Effector memory CD8-positive, alpha-beta T cell (primary cell): ENCODE measurements at places on chromosomes 11 and 22.
A peak's percentile ranks its signal among the peaks of the same experiment; 100 is the strongest.

DNA sequence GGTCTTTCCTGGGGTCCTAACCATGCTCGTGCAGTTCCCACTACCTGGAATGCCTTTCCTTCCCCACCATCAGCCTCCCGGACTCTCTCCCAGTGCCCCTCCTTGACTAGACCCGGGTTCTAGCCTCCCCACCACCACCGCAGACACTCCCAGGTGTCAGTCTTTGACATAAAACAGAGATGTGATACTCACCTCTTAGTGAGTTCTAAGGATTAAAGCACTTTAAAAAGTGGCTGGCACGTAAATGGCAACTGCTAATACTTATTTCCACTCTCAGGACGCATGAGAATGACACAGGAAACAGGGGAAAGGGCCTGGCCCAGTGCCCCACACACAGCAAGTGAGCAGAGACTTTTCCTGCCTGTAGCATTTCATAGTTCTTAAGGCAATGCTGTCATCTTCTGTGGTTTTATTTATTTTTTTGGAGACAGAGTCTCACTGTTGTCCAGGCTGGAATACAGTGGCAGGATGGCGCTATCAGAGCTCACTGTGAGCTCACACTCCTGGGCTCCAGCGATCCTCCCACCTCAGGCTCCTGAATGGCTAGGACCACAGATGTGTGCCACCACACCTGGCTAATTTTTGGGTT is 1.9 kb upstream of the SLC25A45 start:
- no peak for DNase-seq

- no peak for DNase-seq
Measured at GRCh38 chr11:33263549-33263948, 6.4 kb downstream of the HIPK3 start.

DNA sequence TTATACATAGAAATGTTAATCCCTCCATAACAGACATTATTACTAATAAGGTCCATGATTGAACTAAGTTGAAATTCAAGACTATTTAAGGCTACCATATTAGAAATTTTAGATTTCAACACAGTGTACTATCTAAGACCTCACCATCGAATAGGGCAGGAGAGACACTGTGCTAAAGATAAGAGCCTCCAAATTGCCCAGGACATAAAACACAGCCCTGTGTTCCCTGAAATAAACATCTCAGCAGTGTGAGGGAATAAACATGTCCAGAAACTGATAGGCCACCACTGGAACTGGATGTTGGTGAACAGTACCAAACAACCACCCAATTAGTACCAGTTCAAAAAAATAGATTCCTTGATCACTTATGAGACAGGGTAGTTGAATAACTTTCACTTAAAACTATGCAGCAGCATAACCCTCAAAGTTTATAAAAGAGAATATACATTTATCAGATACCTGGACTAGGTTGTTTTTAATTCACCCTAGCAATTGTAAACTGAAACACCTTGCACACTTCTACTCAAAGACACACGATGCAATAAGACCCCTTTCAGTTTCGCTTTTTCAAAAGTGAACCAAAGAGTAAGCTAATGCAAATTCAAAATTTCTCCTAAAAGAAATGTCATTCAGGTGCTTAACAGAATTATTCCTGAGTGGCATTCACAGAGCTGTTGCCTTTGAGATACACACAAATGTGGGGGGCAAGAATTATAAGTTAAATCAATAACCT is 34.3 kb downstream of the USP28 start:
- DNase-seq: no peak

DNA sequence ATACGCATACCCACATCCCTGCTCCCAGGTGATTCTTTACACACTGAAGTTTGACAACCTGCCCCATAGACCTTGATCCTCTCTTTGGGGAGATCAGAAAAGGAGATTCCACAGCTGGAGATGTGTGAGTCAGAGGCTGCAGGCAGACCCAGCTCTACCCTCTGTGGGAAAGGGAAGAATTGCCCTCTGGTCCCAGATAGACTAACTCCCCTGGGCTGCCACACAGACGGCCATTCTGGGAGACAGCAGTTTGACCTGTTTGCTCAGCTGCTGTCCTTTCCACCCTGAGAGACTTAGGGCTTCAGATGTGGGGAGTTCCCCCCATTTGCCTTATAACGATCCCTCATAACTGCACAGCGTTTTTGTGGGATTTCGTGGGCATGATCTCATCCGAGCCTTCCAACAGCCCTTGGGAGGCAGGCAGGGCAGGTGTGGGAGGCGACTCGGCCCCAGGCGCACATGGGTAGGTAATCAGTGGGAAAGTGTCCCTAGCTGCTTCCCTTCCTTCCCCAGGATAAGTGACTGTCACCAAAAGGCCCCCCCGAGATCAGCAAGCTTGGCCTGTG is 14.1 kb downstream of the FAM83F start:
- DNase-seq: no peak

GRCh38 chr11:68312780-68313573 is 586 bp downstream of the LRP5 start:
- DNase-seq: no peak

DNA sequence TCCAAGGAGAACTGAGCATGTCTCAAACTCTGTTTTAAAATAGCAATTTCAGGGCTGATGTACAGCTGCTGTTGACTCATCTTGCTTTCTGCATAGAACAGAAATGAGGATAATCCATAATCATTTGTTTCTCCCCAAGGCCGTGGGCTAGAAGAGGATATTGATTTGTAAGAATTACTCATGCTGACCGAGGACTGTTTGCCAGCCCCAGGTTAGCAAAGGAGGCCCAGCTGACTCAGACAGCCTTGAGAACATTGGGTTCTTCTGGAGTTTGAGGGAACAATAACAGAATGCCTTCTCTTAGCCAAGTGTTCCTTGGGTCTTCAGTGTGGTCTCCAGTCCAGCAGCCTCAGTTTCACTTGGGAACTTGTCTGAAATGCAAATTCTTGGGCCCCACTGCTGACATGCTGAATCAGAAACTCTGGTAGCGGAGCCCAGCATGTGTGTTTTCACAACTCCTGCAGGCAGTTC is 92.0 kb downstream of the ZC3H12C start:
- DNase-seq: no peak

- no peak for DNase-seq
Measured at GRCh38 chr11:131506348-131506747, 135.9 kb downstream of the NTM start.

DNA sequence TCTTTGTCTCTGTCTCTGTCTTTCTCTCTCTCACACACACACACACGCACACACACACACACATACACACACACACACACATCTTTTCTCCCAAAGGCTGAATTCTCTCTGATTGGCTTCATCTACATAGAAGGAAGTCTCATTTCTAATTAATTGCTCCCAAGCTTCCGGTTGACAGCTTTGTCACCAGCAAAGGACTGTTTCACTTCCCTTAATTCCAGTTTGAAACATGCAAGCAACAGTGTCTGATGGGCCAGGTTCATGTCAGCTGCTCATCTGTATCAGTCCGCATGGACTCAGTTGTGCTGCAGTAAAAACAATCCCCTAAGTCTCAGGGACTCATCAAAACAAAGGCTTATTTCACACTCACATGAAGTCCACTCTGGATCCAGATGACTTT is 16.2 kb upstream of the PVALB start:
- DNase-seq: no peak

- no peak for DNase-seq
Measured at GRCh38 chr11:131864228-131864627, 493.8 kb downstream of the NTM start.

DNA sequence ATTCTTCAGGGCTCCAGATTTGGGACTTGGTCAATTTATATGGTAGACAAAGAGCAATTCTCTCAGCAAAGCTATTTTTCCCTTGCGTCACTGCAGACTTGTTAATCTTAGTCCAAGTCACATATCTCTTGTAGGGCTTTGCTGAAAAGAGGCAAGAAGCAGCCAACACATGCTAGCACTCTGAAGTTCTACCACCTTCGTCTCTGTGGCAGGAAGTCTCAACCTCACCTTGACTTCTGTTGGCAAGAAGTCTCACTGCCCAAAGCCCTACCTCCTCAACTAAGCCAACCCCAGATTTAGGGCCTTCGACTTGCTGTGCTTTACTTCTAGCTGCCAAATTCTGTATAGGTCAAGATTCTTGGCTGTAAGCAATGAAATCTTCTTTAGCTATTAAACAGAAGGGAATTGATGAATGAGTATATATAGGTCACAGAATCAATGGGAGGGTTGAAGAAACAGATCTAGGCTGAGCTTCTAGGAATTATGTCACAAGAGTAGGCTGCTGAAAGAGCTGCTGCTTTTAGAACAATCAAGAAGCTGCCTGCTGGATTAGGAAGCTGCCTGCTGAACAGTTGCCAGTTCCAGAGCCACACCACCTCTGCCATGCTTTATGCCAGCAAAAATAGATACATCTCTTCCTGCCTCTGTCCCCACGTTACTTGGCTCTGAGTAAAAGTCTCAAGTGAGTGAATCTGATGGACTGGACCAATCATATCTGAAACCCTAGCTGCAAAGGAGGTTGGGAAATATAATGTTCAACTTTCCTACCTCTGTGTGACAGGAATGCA is 17.6 kb upstream of the NCR3LG1 start:
- DNase-seq: peak; percentile 10

DNA sequence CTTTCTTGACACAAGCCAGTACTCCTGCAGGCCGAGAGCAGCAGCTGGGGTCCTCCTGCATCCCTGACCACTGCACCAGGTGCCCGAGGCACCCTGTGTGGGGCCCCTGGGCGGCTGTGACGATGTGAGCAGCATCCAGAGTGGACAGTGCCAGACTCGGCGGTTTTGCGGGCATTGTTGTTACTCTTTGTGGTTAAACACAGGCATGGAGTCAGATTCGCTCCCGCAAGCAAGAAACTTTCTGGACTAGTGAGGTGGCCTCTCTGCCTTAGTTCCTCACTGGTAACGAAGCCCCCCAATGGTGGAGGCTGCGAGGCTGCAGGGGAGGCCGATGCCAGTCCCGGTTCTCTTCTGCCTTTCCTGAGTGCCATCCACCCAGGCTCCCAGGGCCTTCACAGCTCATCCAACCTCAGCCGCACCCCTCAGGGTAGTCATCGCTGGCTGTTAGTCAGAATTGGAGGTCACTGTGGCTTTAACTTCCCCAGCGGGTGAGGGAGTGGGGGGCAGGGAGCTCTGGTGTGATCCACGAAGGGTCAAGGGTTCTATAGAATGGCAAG is 3.7 kb upstream of the CLDN5 start:
- no peak for DNase-seq

GRCh38 chr11:124898711-124899110 is 1.0 kb upstream of the ROBO4 start:
- DNase-seq: no peak

GRCh38 chr11:9717719-9718118 is 53.8 kb downstream of the SWAP70 start:
- DNase-seq: no peak

DNA sequence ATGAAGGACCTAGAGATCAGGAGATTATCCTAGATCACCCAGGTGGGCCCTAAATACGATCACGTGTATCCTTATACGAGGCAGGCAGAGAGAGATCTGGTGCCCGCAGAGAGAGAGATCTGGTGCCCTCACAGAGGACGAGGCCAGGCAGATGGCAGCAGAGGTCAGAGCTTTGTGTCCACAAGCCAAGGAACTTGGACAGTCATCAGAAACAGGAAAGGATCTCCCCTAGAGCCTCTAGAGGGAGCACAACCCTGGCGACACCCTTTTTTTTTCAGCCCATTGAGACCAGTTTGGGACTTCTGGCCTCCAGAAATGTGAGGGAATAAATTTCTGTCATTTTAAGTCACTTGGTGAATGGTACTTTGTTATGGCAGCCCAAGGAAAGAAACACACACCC is 25.5 kb upstream of the TIMP3 start:
- DNase-seq: no peak

GRCh38 chr11:77151804-77152509 is 23.9 kb downstream of the MYO7A start:
- peak; percentile 47 for DNase-seq

DNA sequence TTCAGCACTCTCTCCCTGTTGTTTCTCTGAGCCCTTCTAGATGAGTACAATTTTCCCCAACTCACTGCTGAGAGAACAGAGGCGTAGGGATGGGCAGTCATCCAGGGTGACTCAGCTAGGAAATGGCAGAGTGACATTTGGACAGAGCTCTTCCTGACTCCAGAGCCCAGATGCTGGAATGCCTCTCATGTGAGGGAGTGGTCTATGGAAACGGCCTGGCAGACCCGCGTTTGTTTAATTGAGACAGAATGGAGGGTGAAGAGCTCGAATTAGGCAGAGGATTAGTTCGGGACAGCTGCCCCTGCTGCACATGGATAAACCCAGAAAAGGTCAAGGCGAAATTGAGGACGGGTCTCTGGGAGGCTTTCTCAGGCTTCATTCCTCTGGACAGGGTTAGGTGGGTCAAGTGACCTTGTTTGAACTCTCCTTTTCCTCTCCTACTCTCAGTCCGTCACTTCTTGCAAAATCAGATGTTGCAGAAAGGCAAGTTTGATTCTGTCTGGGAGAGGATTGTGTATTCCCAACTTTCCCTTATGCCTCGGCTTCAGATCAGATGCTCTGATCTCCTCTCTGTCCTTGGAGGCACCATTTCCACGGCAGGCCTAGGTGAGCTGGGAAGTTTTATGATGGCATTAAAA is 7.6 kb upstream of the LMO2 start:
- no peak for DNase-seq

DNA sequence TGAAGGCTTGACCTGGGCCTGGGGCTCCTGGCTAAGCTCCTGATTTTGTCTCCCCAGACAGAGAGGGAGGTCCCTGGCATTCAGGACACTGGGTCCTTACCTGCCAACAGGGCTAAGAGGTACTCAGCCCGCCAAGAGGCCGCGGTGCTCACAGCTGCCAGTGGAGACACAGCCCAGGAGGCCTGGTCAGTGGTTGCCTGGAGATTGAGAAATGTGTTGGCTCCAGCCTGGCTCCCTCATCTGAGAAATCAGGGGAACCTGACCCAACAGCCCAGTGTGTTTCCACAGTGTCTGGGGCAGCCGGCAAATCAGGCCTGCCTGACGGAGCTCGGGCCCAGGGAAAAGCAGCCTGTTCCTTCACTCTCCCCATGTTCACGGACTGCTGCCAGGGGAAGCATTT is 79.4 kb upstream of the NAV2 start:
- DNase-seq: no peak

DNA sequence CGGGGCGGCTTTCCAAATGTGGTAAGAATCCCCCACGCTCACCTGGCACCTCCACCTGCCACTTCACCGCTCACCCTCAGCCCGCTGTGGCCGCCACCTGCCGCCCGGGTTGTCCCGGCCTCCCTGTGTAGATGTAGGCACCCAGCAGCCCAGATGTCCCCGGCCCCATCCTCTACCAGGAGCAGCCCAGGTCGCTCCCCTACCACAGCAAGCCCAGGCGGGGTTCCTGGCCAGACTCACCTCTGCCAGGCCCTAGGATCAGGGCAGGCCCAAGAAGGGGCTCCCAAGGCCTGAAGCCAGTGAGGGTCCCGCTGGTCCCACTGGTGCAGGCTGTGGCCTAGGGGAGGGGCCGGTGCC is 27.4 kb downstream of the MOB2 start:
- no peak for DNase-seq

DNA sequence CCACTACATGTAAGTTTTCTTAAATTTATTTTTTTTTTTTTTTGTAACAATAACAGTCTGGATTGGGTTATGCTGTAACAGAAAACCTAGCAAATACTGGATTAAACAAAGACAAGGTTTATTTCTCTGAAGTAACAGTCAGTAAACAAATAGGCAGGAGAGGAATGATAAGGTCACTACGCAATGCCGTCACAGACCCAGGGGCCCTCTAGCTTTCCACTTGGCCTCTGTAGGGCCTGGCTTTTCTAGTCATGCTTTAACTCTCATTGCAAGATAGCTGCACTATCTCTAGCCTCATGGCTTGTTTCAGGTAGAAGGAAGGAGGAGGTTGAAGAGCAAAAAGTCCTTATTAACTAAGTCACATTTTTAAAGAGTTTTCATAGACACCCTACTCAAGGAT is 6.5 kb downstream of the OR10A6 start:
- DNase-seq: no peak
